IPS DF 6.9 (cell line): ENCODE measurements at places on chromosomes 3 and 15.

DNA sequence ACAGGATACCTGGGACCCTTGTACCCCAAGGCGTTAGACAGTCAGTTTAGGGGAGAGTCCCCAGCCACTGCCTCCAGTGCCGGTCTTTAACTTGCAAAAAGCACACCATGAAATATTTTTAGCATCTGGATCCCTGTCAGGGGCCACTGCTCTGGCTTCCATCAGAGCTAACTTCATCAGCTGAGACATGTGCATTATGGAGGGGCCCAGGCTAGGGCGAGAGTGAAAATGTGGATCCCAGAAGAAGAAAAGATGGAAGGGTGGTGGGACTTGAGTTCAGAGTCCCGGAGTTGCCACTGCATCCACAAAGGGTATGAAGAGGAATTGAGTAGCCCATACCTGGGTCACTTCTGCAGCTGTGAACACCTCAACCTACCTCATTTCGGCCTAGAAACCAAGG lies 23.5 kb upstream of the SPATA12 start:
- DNase-seq: no peak

DNA sequence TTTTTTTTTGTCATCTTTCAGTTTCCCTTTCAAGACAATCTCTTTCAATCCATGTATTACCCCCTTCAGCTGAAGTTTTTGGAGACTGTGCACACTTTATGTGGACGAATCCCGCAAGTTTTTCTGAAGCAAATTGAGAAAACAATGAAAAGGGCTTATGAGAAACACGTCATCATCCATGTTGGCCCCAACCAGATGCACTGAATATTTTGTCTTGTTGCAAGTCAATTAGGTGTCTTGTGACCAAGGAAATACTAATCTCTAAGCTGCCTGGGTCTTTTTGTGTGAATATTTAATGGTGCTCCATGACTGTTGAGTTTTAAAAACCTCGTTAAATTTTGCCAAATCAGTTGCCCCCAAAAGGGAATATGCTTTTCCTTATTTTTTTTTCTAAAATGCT lies 21.7 kb upstream of the PPP4R2 start:
- DNase-seq: no peak

DNA sequence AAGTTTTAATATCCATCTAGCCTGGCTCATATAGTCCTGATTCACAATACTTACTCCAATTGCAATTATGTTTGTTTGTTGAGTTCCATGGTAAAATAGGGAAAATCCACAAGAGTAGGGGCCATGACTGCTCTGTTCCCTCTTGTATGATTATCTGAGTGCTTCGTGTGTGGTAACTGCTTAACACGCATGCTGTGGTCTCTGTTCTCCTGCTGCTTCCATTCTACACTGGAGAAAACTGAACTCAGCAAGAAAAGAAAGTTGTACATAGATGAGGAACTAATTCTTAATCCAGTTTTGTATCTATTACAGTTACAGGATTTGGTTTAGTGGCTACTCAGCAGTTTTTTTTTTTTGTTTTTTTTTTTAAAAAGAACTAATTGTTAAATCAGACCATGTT lies 223.0 kb upstream of the SATB1 start:
- DNase-seq: no peak

GRCh38 chr3:127688416-127689265 lies 15.9 kb downstream of the ABTB1 start:
- DNase-seq: no peak

GRCh38 chr3:194275721-194276120 lies 75.4 kb downstream of the CPN2 start:
- DNase-seq: no peak

DNA sequence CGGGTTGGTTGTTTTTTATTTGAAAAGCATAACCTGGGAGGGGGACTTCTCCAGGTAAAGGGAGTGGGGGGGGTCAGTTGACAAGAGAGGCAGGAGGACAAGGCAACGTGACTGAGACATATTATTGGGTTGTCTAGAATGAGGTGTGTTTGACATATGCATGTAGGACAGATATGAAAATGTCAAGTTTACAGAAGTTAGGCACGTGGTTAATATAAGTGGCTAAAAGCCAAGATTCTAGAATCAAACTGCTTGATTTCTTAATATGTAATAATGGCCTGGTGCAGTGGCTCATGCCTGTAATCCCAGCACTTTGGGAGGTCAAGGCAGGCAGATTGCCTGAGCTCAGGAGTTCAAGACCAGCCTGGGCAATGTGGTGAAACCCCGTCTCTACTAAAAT lies 212.8 kb downstream of the SQOR start:
- no peak for DNase-seq

DNA sequence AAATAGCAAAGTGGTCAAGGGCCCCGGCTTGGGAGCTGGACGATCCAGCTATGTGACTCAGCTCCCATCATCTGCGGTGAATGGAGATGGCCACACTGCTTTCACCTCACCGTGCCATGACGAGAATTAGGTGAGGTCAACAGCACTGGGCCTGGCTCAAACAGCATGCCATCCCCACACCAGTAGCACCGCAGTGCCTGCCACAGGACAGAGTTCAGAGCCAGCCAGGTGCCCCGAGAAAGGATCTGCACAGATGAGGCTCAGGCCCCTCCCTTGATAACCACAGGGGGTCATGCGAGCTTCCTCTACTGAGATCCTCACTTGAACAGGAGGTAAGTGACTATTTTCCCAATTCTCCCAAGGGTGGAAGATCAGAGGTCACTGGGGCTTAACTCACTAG lies 29.4 kb downstream of the ZXDC start:
- no peak for DNase-seq

GRCh38 chr3:54870423-54870822 lies 57.4 kb downstream of the LRTM1 start:
- DNase-seq: no peak

DNA sequence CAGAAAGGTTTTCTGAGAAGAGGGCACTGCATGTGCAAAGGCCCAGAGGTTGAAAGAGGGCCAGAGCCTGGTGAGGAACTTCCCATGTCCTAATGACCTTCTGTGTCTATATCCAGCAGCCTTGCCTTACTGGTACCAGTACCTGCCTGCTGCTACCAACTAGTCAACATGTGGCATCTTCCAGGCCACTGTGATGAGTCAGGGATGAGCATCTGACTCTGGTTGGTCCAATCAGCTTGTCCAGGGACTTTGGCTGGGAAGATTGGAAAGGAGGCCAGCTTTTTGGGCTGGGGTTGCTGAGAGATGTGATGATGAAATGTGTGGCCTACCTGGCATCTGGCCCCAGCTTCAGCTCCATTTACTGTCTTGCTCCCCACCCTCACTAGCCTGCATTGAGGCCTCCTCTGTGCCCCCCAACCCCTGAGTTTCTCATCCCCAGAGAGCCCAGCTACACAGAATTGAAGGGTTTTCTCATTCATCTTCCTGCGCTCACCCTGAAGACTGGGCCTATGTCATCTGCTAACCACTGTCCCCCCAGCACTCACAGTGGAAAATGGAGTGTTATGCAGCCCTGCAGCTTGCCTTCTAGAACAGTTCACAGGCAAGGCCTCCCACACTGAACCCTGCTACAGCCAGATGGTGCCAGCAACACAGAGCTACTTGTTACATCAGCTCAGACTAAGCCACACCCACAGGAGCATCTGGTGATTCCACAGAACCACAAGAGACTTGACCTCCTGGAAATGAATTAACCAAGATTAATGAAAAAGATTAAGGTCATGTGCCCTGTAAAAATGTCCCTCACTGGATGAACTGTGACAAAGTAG lies 1.3 kb upstream of the TWF2 start:
- no peak for DNase-seq

DNA sequence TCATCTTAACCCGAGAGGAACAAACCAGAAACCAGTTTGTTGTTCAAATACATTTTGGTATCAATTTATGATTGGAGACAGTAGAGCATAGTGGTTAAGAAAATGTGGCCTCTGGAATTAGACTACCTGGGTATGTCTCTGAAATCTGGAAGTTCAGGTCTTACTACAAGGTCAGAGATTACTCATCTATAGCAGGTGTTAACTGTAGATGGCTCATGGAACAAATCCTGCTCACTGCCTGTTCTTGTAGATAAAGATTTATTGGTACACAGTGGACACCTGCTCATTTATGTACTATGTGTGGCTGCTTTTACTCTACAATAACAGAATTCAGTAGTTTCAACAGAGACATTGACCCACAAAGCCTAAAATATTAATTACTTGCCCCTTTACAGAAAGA lies 413.3 kb downstream of the CNTN6 start:
- DNase-seq: no peak

GRCh38 chr3:195838714-195839113 lies 27.0 kb upstream of the MUC4 start:
- no peak for DNase-seq

GRCh38 chr15:101723171-101723873 lies 951 bp downstream of the TARS3 start:
- no peak for DNase-seq

DNA sequence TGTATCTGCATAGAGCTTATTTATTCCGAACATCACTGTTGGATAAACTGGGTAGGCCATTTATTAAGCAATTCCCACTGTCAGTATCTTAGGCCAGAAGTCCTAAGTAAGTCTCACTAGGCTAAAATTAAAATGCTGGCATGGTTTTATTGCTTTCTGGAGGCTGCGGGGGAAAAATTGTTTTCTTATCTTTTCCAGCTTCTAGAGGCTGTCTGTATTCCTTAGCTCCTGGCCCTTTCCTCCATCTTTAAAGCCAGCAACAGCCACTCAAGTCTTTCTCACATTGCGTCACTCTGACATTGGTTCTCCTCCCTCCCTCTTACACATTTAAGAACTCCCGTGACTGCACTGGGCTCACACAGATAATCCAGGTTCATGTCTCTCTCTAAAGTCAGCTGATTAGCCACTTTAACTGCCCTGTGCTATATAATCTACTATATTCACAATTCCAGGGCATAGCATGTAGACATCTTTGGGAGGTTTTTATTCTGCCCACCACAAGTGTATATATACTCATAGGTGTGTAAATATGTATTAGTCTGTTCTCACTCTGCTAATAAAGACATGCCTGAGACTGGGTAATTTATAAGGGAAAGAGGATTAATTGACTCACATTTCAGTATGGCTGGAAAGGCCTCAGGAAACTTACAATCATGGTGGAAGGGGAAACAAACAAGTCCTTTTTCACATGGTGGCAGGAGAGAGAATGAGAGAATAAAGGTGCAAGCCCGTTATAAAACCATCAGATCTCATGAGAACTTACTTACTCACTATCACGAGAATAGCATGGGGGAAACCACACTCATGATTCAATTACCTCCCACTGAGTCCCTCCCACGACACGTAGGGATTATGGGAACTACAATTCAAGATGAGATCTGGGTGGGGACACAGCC lies 113.5 kb upstream of the SLC7A14 start:
- DNase-seq: no peak

GRCh38 chr3:136960838-136961836 lies 3.4 kb downstream of the IL20RB start:
- DNase-seq: no peak

DNA sequence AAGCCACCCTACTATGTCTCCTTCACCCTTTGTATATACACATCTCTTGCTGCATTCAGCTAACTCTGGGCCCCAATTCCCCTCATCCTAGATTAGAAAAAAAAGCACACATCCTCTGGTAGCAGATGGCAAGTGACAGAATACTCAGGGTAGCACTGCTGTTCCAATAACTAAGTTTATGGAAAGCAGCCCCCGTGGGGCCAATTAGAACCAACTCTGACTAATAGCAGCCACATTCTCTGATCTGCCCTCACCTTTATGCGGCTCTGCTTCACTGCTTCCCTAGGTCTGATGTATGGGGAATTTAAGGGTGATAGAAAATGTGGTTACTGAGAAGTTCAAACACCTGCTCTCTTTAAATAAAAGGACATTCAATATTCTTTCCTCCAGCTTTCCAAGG lies 74.9 kb upstream of the SETMAR start:
- no peak for DNase-seq

GRCh38 chr3:28940530-28940929 lies 340.3 kb upstream of the RBMS3 start:
- DNase-seq: no peak

GRCh38 chr3:152676810-152677379 lies 158.0 kb upstream of the P2RY1 start:
- no peak for DNase-seq

DNA sequence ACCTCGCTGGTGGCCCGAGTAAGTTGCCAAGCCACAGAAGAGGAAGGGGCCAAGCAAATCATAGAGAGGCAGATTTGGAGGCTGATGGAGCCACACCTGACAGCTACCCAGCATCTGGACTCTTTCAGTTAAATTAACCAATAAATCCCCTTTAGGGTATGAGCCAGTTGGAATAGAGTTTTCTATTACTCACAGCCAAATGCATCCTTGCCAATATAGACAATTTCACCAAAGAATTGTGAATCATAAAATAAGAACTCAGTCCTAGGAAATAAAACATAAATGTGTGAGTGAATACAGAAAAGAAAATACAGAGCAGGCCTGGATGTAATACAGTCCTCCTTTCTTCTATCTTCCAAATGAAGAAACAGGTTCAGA lies 161.6 kb upstream of the ANKRD28 start:
- no peak for DNase-seq

DNA sequence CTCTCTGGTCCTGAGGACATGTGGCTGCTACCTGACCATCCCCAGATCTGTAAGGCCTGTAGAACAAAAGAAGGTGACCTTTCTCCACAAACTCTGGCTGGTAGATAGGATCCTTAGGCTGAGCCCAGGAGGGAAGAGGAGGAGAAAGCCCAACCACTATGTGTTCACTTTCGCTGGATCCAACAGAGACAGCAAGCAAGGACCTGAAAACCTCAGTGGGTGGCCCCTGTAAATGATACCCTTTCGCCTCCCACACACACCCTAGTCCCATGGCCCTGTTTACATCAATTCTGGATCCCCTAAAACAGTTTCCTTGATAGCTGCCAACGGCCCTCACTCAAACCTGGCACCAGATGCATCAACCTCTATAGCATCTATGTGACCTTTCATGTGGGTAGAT lies 22.4 kb downstream of the CCDC12 start:
- no peak for DNase-seq

- no peak for DNase-seq
Observed at GRCh38 chr15:32042269-32042972, 12.1 kb downstream of the CHRNA7 start.

- DNase-seq: no peak
Observed at GRCh38 chr3:69738859-69739203, 433 bp upstream of the MITF start.

- no peak for DNase-seq
Observed at GRCh38 chr15:56358604-56359003, 6.6 kb upstream of the TEX9 start.
